ENCODE measurements at places on chromosomes 6 and 20.

- peak; percentile 61 for DNase-seq
Measured at GRCh38 chr6:148747471-148748165, 788 bp downstream of the UST start.

GRCh38 chr6:166558156-166559005, 28.1 kb downstream of the RAMACL start:
- no peak for DNase-seq

DNA sequence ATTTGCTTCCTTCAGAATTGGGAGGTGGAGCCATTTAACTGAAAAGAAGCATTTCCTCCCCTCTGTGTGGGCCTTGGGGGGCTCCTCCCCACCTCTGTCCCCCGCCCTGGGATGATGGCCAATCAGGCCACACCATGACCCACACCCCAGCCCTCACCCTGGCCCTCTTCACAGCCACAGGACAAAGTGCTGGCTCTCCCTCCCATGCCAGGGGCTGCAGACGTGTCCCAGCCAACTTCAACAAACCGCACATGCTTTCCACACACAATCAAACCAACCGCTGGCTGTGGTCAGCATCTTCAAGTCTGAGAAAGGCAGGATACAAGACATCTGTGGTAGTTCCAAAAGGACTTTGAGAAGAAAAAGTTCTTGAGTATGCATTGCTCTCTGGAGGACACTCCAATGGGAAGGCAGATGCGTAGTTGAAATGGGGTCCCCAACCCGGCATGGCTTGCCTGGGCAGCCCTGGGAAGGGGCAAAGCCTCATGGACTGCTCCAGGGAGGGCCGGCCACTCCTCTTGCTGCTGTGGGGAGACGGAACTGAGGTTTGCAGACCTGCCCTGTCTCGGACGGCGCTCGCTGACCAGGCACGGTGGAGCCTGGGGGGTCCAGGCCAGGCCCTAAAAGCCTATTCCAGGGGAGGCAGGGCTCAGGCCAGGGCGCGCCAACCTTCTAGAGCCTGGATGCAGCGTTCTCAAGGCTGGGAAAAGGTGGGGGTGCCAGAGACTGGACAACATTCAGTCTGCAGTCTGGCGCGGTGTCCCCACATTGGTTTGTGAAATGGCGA, 12.2 kb downstream of the TTLL2 start:
- DNase-seq, result no peak

DNA sequence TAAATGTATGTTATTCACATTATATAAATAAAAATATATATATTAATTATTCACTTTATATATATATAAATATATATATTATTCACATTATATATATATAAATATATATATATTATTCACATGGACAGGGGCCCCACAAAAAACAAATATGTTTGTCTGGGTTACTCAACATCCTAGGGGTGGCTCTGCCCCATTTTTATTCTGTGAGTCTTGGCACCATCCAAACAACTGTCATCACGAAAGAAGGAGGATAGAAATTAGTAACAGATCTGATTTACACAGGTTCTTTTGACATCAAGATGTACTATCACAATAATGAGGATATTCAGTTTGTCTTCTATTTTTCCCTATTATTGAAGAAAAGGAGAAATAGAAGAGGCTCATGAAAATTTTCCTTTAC, 187.3 kb downstream of the GPX5 start:
- no peak for DNase-seq

DNA sequence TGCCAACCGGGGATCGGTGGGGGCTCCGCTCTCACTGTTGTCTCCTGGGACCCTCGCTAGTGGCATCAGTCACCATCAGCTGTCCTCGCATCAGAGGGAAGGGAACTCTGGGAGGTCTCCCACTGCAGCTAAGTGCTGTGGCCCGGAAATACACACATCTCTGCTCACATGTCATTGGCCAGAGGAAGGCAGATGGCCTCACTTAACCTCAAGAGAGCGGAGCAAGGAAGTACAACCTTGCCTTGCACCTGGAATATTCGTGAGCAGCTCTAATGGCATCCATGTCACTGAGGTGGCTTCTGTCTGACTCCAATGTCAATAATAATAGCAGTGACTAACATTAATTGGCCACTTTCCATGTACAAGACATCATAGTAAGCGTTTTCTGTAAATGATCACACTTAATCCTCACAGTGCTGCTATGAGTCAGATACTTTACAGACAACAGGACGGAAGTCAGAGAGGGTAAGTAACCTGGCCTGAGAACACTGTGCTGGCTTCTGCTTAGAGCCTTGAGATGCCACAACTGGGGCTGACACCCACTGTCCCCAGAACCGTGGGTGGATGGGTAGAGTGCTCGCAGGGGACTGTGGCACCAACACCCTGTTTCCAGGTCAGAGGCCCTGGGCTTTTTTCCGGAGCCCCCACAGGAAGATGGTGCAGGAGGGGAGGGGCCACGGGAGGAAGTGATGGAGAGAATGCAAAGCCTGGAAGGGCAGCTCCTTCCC, 6.0 kb downstream of the LHFPL5 start:
- no peak for DNase-seq

DNA sequence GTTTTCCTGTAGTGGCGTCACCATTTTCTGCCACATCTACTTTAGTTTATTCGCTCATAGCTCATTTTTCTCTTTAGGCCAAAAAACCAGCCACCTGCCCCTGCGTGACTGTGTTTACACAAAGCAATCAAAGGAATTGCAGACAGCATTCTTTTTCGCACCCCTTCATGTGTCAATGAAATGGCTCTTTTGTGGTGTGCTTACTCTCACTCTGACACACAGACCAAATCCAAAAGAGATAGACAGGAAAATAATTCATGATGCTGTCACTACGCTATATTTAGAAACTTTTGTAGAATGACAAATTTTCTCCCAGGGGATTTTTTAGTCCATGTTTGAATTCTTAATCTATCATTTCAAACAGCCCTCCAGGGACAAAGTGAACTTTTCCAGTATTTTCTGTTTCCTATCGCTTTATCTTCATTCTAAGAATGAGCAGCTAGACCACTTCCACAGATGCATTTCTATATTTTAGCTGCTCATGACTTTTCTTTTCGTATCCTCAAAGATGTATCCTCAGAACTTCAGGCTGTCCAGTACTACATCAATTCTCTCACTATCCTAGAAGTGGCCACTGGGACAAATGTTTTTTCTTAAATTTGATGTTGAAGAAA, 37.9 kb upstream of the KHDRBS2 start:
- DNase-seq, result no peak

DNA sequence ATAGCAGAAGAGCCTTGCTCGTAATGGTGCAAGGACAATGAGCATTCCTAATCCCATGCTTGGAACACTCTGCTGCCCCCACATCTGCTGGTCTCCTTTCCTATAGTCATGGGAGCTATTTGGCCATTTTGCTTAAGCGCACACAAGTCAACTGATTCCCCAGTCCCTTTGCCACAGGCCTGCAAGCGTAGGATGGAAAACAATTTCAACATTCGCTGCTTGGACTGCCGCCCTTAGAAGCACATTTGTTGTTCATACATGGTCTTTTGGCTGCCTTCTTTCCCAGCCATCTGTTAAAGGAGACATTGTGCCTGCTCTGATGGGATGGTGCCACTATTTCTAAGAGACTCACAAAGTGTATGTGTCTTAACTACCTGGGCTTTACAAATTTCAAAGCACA, 96.9 kb downstream of the RFX6 start:
- no peak for DNase-seq

DNA sequence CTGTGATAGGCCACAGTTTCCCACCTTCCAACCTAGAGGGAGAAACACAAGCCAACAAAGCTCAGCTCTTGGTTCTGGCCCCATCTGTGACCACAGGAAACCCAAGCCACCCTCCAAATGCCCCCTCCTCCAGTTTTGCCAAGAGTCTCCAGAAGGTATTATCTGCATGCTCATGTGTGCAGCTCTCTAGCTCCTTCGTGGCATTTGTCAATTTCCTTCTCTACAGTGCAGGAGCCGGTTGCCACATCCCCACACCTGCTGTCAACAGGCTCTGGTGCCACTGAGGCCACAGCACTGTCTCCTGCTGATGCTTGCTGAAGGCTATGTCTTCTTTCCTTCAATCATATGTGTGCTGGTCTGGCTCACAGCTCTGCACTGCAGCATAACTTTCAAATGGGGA, 177.2 kb downstream of the CLIC5 start:
- DNase-seq, result no peak

DNA sequence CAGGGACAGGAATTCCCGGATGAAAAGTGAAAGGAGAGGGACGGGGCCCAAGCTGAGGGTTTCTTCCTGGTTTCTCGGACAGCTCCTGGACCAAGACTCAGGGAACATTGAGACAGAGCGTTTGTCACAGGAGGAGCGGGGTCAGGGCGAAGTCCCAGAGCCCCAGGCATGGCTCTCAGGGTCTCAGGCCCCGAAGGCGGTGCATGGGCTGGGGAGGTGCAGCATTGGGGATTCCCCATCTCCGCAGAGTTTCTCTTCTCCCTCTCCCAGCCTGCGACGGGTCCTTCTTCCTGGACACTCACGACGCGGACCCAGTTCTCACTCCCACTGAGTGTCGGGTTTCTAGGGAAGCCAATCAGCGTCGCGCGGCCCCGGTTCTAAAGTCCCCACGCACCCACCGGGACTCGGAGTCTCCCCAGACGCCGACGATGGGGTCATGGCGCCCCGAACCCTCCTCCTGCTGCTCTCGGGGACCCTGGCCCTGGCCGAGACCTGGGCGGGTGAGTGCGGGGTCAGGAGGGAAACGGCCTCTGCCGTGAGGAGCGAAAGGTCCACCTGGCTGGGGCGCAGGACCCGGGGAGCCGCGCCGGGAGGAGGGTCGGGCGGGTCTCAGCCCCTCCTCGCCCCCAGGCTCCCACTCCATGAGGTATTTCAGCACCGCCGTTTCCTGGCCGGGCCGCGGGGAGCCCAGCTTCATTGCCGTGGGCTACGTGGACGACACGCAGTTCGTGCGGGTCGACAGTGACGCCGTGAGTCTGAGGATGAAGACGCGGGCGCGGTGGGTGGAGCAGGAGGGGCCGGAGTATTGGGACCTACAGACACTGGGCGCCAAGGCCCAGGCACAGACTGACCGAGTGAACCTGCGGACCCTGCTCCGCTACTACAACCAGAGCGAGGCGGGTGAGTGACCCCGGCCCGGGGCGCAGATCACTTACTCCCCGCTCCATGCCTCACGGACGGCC, 54.6 kb upstream of the POLR1H start:
- DNase-seq, result peak; percentile 13

GRCh38 chr20:57987659-57988058, 240.8 kb downstream of the ANKRD60 start:
- DNase-seq, result no peak

DNA sequence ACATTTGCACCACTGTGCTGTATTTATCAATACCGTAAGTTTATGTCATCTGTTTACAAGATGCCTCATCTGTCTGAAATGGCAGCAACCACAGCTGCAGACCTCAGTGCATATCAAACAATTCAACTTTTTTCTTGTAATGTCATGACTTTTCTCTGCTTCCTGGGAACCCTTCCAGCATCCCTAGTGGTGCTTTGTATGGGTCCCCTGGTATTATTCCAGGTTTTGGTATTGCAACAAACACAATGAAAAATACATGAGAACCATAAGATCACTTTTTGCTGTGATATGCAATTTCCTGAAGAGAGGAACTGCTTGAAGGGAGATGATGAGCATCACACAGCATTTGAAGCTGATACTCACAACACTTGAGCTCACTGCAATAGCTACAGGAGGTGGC, 12.0 kb upstream of the TXNDC5 start:
- DNase-seq, result no peak

GRCh38 chr6:36285187-36285671, 15.4 kb downstream of the PNPLA1 start:
- DNase-seq, result no peak

GRCh38 chr20:61890210-61890609, 175.5 kb downstream of the TAF4 start:
- DNase-seq, result no peak

DNA sequence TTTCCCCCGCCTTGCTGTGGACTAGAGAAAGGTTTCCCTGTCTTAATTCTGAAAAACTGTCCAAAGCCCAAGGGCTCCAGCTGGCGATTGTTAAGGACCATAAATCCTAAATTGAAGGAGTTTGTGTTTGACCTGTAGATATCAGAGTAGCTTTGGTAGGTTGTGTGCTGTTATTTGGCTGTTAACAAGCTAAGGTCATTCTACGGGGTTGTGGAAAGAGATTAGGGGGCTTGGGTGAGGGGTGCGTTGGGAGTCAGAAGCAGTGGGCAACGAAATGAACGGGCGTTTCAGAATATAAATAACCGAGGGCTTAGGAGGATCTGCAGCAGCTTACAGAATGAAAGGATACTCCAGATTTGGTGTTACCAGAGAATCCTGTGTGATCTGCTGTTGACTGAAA, 32.6 kb upstream of the BTN3A2 start:
- DNase-seq, result no peak

- DNase-seq, result no peak
Measured at GRCh38 chr6:119540417-119540816, 190.9 kb upstream of the MAN1A1 start.

GRCh38 chr6:139790527-139790926, 416.1 kb upstream of the CITED2 start:
- DNase-seq, result no peak

- no peak for DNase-seq
Measured at GRCh38 chr6:136405420-136406029, 115.9 kb upstream of the BCLAF1 start.

DNA sequence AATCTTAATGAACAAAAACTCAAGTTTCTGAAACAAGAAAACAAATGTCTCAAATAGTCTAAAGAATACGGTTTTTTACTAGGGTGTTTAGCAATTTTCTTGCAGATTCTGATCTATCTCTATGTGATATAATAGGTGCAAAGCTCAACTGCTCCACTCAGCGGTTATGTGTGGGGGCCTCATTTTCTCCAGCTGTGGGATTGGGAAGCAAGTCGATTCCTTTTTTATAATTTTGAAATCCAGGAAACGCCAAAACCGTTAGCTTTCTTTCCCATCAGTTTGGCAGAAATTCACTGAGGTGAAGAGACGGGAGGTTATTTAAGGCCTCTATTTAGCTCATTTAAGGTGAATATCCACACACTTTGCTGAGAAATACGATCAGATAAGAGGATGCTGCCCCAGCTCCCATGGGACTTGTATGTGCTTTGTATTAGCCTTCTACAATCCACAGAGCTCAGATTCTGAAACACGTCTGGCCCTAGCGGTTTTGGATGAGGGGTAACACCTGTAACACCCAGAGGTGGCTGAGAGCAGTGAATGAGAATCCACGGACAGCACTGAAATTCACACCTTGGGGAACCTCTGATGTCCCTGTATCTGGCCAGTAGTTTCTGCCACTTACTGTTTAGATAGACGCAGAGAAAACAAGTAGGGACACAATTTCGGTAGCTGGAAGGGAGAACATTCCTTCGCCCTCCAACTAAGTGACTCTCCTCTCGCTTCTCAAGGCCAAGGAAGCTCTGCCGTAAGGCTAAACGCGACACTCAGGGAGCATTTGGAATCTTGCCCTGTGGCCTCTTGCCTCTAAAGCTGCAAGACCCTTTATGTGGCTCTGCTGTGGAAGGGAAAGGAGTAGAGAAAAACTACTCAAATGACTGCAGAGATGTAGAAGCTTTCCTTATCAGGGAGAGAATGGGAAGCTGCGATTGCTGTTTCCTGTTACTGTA, 6.5 kb upstream of the BCAS4 start:
- no peak for DNase-seq

- DNase-seq, result no peak
Measured at GRCh38 chr20:36881331-36881730, 5.4 kb downstream of the TLDC2 start.

Measured in activated CD4-positive, alpha-beta T cell treated with anti-CD3 and anti-CD28 coated beads, Interleukin-2, amount 50 U/mL, for 1 hour (primary cell).